ENCODE measurements at places on chromosomes 2 and 18.

DNA sequence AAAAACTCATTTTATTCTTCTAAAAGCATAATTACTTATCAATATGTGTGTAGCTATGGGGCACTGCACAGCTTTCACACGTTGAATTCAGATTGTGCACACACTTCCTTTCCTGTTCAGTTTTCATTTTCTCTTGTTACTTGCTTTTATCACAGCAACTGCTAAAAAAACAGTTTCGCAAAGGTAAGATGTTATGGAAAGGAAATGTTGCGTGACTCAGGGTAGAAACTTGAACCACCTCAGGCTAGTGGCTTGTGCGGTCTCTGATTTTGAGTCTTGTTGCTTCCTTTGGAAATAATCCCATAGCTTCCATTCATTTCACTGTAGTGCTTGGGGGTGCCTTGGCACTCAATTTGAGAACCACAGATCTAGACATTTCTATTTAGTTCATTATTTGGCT lies 171.9 kb downstream of the FMNL2 start:
- no peak for DNase-seq

GRCh38 chr2:100297511-100297910 lies 24.8 kb downstream of the LONRF2 start:
- DNase-seq = no peak

DNA sequence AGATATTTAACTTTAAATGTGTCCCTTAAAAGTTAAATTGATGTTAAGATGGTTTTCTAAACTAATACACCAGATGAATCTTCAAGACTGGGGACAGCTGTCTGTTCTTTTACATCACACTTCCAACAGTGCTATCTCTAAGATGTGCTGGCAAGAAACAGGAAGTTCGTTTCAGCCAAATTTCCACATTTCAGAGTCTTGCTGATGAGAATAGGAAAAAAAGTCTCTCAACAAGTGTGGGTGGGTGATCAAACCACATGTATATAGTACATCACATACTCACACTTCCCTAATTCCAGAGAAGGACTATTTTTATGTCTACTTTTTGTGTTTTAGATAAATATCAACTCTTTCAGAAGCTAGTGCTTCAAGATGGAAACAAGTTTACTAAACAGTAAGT lies 1712.8 kb upstream of the TMEFF2 start:
- no peak for DNase-seq

- DNase-seq = no peak
Measured at GRCh38 chr2:75949385-75950030, 238.8 kb upstream of the GCFC2 start.

- DNase-seq = peak; percentile 9
Measured at GRCh38 chr2:38376346-38377049, 575 bp downstream of the ATL2 start.

DNA sequence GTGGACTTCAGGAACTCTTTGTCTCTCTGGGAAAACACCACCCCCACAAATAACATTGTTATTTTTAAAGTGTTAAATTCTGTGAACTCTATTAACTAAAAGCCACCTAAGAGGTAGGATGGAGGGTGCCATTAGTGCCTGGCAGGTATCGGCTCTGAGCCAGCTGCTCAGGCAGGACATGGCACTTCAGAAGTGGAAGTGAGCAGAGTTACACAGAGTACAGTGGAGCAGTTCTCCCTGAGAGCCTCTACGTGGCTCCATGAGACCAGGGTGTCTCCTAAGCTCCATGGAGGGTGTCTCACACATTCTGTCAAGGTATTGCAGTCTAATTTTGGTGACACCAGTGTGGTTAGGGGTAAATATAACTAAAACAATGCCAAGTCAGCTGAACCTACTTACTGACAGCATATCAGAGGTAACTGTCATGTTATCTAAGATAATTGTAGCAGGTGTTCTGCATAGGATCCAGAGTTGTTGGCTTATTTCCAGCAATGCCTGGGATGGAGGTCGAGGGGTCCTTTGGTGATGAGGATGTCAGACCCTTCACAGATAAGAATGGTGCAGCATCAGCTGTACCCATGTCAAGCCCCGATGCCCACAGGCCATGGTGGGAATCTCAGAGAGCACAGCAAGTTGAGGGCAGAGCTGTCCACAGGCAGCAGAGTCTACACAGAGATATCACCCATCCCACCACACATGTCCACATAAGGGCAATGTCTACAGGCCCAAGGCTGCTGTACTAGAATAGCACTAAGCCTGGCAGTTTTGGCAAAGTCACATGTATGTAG lies 8.6 kb upstream of the MALL start:
- no peak for DNase-seq

DNA sequence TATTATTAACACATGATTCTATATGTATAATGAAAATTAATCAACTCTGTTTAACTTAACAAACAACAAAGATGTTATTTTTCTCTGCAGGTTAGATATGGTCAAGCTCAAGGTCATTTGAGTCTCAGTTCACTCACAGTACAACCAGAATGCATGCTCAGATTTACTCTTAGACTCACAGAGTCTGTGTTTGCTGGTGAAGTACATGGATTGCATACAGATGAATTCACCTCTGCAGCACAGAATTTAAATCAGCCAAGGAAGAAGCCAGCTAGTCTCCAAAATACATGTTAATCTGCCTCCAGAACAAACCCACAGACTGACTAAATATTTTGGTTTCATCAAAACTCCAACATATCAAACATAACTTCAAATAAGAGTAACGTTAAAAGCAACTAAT lies 424.5 kb downstream of the RAD51AP2 start:
- no peak for DNase-seq

DNA sequence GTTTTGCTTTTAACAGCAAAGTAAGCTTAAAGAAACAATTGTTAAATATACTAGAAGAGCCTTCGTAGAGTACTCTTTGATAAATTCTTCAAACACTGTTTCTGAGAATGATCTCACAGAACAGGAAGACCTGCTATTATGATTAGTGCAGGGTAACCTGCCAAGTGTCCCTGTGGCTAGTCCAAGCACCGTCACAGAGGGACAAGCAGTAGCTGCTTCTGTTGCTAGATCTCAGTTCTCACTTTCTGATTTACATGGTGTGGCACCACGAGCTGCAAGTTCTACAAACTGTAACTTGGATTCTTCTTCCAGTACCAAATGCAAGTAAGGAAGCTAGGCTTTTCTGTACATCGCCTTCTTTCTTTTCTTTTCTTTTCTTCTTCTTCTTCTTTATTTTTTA lies 121.5 kb downstream of the PIEZO2 start:
- DNase-seq = no peak
